Fibroblast of upper back skin (primary cell): ENCODE measurements at places on chromosomes 2 and 18.

DNA sequence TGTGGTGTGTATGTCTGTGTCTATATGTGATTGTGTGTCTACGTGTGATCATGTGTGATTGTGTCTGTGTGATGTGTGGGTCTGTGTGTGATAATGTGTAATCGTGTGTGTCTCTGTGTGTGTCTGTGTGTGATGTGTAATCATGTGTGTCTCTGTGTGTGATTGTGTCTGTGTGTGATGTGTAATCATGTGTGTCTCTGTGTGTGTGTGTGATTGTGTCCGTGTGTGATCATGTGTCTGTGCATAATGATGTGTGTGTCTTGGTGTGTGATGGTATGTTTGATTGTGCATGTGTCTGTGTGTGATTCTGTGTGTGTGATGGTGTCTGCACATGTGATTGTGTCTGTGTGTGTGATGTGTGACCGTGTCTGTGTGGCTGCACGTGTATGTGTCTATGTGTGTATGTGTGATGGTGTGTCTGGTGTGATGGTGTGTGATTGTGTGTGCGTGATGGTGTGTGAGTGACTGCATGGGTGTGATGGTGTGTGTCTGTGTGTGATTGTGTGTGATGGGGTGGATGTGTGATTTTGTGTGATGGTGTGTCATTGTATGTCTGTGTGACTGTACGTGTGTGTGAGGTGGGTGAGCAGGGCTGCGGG lies 78.9 kb downstream of the RTP5 start:
- no peak for DNase-seq

GRCh38 chr2:62216113-62216512 lies 20.2 kb downstream of the B3GNT2 start:
- no peak for DNase-seq

DNA sequence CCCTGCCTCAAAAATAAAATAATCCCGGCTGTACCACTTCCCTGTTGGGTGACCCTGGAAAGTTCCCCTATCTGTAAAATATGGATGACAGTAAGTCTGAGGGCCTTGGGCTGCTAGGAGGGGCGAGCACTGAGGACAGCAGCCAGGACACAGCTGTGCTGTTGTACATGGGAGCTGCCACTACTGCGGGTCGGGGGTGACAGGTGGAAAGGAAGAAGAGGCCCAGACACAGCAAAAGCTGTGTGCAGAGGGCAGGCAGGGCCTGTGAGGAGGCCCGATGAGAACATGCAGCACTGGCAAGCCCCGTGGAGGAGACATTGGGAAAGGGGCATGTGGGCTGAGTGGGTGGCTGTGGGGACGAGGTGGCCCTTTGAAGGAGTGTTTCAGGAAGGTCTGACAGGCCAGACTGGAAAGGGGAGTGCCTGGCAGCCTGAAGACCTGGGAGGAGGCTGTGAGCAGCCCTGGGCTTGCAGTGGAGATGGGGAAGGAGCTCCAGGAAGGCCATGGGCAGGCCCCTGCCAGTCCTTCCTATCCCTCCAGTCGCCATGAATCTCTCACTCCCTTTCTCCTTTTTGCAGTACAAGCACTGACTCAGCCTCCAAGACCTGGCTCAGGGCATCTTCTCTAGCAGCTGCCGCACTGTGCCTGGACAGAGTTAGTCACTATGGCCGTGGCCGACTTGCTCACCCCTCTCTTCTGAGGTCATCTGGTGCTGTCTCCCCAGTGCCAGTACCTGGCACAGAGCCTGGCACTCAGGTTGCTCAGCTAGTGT lies 28.9 kb upstream of the SEMA4C start:
- no peak for DNase-seq

DNA sequence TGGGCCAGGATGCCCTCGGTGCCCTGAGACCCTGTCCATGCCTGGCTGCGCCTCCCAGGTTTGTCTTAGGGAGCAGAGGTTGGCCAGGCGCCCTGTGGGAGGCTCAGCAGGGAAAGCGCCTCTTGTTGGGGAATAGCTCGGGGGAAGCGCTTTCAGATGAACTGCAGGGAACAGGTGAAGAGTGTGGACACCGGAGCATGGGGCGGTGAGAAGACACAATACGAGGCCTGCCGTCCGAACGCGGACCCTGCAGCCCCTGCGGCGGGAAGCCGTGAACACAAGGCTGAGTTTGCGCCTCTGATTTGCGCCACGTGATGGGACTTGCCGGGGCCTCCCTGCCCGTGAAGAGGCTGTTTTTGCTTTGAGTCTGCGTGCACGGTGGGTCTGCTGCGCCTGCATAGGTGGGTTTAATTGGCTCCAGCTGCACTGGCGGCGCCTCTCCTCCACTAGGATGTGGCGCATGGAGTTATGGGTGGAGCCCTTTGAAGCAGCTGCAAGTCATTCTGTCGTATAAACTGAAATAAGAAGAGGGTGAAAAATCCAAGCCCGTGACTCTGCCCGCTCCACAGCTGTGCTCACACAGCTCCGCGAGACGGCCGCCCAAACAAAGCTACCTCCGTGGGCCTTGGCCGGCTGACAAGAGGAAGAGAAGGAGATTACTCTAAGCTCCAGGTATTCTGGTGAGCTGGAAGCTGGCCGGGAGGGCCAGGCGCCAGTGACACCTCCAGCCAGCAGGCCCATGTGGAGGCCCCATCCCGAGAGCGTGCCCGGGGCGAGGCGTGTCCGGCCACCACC lies 103.5 kb upstream of the CTDP1 start:
- peak; percentile 81 for DNase-seq

DNA sequence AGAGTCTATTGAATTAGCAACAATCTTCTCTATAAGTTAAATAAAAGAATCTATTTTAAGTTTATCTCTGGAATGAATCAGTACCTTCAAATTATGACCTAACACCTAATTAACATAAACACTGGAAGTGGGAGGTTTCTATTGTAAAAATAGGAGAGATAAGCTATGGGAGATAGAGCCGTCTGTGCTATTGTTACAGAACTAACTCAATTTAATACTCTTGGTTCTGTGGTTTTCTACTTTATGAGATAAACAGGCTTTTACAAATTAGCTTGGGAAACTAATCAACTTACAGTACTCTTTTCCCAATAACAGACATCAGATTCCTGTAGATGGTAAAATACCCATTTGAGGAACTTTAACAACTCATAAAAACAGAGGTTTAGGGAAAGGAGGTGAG lies 25.6 kb upstream of the STAT1 start:
- no peak for DNase-seq

DNA sequence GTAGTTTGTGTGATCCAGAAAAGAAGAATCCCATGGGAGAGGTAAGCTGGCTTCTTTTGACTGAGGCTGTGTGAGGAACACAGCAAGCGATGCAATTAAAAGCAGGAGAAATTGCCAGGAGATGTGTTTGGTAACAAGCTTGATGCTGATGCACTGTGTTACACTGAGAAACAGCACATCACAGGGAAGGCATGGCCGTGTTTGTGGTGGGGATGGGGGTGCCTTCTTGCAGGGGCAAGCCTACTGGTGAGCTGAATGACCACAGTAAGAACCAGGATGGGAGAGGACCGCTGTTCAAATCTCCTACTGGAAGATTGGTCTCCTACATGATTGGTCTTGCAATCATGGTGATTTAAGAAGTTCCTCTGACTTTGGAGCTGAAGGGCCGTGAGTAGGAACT lies 477.7 kb upstream of the HS6ST1 start:
- no peak for DNase-seq
